ENCODE measurements at places on chromosomes 12 and 14.

DNA sequence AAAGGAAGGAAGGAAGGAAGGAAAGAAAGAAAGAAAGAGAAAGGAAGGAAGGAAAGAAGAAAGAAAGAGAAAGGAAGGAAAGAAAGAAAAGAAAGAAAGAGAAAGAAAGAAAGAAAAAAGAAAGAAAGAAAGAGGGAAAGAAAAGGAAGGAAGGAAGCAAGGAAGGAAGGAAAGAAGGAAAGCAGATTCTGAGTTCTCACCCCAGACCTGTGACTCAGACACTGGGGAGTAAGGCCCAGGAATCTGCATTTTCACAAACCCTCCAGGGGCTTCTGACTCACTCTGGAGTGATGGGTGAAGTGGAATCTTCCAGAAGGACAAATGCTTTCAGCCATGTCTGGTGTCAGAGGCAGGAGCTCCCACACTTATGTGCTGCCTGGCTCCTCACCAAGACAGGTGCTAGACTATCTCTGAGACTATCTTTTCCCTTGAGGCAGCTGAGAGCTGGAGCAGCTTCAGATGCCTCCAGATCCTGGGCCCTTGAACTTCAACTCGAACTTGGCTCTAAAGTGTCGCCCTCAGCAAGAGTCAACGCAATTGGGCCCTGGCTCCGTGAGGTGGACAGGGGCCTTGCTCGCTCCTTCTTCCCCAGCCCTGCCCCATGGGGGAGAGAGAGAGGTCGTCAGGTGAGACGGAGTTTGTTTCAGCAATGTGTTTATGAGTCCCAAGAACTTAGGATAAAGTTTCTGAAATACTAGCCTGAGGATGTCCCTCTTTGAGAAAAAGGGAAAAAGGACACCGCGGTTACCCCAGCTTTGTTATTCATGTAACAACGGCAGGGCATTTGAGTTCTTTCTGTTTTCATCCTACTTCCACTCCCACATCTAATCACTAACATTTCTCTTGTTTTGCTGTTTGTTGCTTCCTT, 19.8 kb upstream of the SCARB1 start:
- DNase-seq, result no peak

DNA sequence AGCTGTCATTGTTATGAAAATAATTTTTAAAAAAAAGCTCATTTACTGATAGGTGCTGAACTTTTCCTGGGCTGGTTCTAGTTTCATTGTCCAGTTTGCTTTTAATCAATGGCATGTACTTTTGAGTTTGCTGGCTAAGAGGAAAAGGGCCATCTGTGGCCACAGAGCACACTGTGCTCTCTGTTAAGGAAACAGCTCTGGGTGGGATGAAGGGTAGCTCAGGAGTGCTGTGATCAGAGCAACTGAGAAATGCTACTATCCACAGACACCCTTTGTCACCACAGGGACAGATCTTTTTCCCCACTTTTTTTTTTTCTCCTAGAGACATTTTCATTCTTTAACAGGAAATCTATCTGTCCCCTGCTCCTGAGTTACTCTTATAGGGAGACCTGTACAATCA, 387.1 kb upstream of the PRICKLE1 start:
- no peak for DNase-seq

GRCh38 chr14:29163109-29163508, 396.5 kb downstream of the FOXG1 start:
- no peak for DNase-seq

- DNase-seq, result no peak
Measured at GRCh38 chr12:126607867-126608266, 1542.6 kb downstream of the AACS start.

DNA sequence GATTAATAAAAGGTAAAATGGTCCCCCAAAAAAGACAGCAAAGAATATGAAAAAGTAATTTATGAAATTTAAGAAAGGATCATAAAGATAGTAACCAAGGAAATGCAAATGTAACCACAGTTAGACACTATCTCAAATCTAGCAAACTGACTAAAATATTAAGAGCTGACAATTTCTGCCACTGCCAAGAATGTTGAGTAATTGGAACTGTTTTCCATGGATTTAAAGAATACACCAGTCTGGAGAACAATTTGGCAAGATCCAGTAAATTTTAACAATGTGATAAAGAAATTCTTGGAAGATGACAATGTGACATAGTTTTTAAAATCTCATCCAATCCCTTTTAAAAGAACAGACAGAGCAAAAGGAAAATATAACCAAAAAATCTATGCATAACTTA, 798.0 kb upstream of the MGAT4C start:
- DNase-seq, result no peak

GRCh38 chr14:68786491-68787091, 6.3 kb downstream of the ZFP36L1 start:
- no peak for DNase-seq

- no peak for DNase-seq
Measured at GRCh38 chr12:52805000-52805399, 8.9 kb downstream of the KRT4 start.

DNA sequence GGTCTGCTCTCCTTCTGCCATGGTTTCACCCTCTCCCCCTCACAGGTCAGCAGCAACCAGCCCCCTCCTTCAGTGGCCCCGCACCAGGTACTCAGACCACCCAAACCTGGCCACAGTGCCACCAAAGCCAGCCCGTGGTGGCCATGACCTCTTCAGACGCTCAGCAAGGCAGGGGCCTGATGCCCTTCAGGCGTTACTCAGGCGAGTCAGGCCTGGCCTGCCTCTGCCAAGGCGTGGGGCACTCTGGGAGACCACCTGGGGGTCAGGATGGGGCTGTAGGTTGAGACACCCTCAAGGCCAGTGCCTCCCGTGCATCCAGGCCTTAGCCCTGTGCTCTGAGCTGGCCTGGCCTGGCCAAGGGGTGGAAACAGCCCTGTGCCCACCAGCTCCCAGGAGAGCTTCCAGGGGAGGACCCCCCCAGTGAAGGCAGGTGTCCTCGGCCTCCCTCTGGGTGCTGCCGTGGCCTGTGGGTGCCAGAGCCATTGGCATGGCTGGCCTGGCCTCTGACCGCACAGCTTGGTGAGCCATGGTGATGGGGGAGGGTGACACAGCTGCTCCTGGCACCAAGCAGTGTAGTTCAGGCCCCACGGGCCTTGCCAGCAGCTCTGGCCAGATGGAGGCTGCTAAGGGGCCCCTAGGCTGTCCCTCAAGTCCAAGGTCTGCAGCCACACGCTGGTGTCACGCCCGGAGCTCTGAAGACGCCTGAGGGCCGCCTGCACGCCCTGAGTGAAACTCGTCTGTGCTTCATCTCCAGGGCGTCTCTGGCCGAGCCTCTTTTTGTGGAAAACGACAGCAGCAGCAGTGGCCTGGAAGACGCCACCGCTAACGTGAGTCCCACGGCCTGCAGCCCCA, 15.1 kb downstream of the XRCC3 start:
- no peak for DNase-seq

DNA sequence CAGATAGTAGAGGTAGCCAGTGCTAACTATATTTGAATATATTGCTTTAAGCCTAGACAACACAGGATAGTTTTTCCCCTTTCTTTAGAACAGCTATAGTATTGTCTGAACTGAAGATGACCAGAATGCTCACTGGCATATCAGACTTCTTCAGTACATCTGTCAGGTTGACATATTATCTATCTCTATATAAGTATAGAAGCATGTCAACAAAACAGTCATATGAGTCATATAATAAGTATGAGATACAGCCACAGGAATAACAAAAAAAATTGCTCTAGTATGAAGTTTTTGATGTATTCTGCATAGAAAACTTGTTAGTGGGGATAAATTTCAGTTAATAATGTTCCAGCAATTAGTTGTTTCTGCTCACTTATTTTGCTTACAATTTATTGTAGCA, 767.7 kb downstream of the LRFN5 start:
- DNase-seq, result no peak

- no peak for DNase-seq
Measured at GRCh38 chr12:97132270-97132669, 225.2 kb downstream of the NEDD1 start.

DNA sequence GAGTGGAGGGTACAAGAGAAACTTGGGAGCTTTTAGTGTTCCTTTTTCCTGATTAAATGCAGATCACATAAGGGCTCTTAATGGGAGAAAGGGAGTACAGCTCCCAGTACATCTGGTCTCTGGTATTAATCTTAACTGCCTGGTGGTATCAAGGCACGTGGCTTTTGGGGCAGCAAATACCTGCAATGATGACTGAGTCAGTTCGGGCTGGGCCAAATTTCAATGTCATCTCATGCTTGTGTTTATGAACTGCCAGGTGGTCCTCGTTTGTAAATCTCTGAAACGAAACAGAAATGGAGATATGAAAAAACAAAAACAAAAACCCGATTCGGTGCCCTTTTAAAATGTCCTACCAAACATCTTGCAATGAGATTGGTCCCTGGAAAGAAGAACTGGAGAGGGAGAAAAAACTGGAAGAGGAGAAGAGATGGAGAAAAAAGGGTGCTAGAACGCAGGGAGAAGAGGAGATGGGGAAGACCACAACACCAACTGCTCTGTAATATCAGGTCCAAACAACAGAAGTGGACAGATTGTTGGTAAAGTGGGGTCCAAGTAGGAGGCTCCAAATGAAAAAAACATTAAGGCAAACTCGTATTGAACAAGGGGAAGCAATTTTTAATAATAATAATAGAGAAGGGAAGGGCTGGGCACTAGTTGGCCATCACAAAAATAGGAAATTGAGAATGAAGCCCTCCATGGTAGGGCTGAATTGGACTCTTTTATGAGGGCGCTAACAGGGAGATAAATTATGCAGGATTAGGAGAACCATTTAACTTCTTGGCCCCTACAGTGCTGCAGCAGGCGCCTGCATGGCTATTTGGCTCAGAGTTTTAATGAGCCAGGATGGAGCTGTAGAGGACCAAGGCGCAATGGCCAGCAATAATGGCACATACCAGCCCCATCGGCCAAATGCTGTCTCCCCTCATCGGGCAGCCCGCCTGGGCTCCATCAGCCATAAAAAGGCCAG, 45.4 kb upstream of the NPFF start:
- no peak for DNase-seq

DNA sequence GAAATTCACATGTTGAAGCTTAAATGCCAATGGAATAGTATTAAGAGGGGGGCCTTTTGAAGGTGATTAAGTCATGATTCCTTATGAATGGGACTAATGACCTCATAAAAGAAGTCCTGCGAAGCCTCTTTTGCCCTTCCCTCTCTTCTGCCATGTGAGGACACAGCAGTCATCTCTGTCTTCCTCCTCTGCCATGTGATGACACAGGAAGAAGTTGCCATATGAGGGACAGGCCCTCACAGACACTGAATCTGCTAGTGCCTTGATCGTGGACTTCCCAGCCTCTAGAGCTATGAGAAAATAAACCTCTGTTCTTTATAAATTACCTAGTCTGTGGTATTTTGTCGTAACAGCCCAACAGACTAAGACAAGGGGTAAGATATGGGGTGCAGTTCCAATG, 100.7 kb downstream of the VCPKMT start:
- no peak for DNase-seq

GRCh38 chr12:131828671-131829355, 620 bp downstream of the MMP17 start:
- no peak for DNase-seq

GRCh38 chr14:39665075-39665475, 232.8 kb upstream of the FBXO33 start:
- DNase-seq, result no peak

DNA sequence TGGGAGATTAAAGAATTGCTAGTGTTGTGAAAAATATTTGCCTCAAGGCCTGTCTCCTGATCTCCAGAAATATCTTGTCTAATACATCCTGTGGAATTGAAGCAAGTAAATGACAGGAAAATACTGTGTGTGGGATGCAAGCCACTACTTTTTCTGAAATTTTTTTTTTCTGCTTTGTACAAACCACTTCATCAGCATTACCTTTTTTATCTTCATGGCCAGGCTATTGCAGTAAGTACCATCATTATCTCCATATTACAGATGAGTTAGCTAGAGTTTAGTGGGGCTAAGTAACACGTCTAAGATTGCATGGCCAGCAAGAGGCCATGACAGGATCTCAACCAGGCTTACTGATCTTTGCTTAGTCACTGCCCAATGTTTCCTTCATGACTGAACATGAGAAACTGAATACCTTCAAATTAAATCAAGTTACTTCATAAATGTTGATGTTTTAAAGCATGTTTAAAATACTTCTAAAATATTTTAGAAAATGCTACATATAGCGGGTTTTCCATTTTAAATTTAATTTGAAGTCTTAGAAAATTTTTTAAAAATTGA, 273.7 kb downstream of the SLC6A15 start:
- no peak for DNase-seq

- DNase-seq, result no peak
Measured at GRCh38 chr12:132085291-132085635, 58.9 kb downstream of the DDX51 start.

DNA sequence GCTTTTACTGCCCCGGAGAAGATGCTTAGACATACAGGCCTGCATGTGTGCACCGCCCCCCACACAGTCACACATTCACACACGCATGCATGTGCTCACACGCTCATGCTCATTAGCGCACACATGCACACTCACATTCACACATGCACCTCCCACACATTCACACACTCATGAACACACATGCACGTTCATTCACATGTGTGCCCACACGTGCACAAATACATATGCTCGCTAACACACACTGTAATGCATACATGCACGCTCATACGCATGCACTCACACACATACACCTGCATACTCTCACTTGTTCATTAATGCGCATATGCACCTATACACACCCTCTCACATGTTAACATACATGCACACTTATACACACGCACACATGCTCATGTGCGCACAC, 21.9 kb downstream of the TMEM132C start:
- DNase-seq, result no peak

- DNase-seq, result no peak
Measured at GRCh38 chr14:34036319-34036766, 85.5 kb upstream of the EGLN3 start.

GRCh38 chr12:93134893-93135285, 205.8 kb upstream of the EEA1 start:
- DNase-seq, result no peak

DNA sequence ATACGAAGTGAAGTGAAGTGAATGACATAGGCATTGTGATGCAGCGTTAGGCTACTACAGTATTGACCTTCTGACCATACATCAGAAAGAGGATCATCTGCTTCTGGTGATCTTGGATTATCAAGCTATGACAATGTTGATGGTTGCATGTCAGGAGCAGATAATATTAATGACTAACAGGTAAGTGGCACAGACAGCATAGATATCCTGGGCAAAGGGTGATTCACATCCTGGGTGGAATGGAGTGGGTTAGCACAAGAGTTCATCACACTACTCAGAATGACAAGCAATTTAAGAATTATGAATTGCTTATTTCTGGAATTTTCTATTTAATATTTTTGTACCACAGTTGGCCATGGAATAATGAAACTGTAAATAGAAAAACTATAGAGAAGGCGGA, 397.9 kb upstream of the ATP2B1 start:
- no peak for DNase-seq

All from stimulated activated CD4-positive, alpha-beta T cell treated with anti-CD3 and anti-CD28 coated beads, TNF-alpha, amount 100 ng/mL, for 24 hours (primary cell).